ENCODE measurements at places on chromosomes 16 and 17. TPM values are rescaled to one million over a fixed set of nuclear protein-coding genes. Genes with fewer than 3 reads are reported as not detected.

Gene SNTB2
- 13.2 TPM for total RNA-seq

Gene CDH3
- total RNA-seq = 0.36 TPM

DNA sequence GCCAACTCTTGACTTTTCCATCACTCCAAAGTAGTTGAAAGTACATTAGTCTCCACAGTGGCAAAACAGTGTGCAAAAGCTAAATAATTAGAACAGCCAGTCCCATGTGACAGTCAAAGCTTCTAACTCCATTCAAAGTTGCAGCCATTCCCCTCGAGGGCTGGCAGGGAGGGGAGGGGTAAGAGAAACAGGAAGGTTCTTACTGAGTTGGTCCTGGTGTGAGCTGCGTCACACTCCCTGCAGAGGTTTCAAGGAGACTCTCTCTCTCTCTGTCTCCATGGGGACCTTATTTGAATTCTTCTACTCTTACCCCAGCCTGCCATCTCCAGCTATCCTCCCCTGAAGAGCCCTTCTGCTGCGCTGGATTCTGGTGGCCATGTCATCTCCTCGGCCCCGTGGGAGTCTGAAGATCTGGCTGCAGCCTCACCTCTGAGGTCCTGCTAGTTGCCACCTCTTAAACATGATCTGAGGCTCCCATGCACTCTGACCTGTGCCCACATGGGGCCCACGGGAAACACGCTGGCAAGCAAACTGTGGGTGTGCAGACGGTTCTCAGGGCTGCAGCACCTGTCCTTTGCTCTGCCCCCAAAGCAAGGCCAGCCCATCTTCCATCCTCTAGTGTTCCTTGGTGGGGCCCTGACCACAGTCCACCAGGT, 23.3 kb upstream of the STH start:
- no peak for DNase-seq

DNA sequence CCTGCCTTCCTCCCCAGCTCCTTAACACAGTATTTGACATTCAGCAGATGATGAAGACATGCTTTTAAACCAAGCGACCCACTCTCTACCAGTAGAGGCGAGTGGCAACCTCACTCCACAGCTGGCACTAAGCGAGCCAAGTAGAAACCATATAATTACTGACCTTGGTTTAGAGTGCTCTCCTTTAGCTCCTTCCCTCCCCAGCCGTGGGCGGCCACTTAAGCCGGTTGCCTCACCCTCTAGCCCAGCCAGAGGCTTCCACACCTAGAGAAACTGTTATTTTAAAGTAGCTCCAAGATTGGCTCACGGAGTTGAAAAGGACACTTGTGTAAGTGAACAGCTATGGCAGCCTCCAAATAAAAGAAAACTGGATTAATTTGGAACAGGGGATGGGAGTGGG, 109.1 kb upstream of the CRHR1 start:
- no peak for DNase-seq

DNA sequence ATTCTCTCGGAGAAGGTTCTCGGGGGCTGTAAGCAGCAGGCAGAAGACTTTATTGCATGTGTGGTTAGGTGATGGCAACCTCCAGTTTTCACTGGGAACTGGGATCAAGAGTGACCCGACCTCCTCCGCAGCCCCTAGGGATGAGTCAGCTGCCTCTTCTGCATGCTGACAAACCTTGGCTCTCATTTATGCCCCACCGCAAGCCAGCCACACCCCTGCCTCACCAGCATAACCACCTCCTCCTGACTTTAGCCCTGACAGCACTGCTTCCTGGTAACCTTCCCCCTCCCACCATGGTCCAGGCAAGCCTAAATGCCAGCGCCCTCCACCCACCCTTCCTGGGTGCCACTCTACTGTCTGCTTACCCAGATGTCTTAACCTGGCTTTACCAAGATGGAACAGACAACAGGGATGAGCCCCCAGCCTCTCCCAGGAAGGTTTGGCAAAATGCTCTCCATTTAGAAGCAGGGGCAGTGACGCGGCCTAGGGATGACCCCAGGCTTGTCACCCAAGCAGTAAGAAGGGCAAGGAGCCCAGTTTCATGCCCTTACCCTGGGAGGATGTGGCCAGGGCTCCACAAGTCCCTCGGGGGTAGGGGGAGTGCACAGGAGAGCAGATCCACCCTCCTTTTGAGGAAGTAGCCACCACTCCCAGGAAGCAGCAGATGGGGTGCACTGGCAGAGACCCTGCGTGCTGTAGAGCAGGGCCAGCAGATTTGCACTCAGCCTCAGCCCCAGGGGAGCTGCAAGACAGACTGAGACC, 73.5 kb downstream of the GOSR1 start:
- DNase-seq = no peak

GRCh38 chr17:35795007-35795870, at the start of gene MMP28:
Gene MMP28 (minus strand): TSS chr17:35795641. CDS start chr17:35795377, 264 bp downstream.
- DNase-seq = peak; percentile 26

DNA sequence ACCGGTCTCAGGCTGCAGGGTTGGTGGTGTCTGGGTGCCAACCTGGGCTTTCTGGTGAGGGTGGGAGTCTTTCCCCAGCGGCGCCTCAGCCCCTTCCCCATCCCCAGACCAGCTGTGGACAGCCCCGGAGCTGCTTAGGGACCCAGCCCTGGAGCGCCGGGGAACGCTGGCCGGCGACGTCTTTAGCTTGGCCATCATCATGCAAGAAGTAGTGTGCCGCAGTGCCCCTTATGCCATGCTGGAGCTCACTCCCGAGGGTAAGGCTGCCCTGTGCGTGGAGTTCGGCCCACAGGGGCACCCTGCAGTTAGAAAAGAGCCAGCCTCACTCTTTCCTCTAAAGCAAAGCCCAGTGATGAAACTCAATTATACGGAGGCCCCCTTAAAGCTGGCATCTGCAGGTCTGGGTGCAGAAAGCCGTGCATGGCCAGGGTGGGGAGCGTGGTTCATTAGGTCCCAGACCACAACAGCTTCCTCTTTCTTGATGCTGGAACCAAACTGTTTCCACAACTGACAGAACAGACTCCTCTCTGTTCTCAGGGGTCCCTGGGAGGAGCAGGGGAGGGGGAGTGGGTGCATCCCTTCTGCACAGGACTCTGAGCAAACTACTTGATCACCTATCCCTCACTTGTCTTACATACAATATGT, 10.7 kb downstream of the GUCY2D start:
- DNase-seq = no peak

DNA sequence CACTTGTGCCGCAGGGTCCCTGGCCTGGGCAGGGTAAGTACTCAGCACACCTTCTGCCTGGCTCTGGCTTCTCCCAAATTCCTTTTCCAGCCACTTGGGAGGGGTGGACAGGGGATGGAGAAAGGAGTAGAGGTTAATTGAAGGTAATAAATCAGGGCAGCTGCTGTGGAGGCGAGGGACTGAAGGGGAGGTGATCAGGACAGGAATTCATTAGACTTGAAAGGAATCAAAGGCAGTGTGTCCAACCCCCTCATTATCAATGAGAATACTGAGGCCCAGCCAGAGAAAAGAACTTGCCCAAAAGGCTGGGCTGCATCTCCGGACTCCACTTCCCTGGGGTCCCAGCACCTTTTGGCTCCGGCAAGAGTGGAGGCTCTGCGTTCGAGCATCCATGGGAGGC, 2.4 kb downstream of the SOST start:
- DNase-seq = no peak

Data from T-cell (primary cell).